ENCODE measurements at places on chromosomes 11 and 22.

DNA sequence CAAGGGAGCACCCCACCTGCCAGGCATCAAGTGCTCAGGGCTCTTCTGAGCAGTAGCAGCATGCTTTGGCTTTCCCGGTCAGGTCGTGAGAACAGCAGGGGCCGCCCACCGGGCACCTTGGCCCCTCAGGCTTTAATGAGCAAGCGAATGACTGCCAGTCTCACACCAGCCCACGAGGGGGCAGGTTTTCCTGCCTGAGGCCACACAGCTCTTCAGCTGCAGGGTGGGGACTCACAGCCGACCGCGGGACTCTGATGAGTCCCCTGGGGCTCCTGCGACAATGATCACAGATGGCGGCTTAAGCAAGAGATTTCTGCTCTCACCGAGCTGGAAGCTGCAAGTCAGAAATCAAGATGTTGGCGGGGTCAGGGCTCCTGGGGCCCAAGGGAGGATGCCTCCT, 14.3 kb upstream of the FGF19 start:
- DNase-seq, result no peak

- no peak for DNase-seq
Observed at GRCh38 chr11:11451501-11452005, 98.5 kb upstream of the CSNK2A3 start.

DNA sequence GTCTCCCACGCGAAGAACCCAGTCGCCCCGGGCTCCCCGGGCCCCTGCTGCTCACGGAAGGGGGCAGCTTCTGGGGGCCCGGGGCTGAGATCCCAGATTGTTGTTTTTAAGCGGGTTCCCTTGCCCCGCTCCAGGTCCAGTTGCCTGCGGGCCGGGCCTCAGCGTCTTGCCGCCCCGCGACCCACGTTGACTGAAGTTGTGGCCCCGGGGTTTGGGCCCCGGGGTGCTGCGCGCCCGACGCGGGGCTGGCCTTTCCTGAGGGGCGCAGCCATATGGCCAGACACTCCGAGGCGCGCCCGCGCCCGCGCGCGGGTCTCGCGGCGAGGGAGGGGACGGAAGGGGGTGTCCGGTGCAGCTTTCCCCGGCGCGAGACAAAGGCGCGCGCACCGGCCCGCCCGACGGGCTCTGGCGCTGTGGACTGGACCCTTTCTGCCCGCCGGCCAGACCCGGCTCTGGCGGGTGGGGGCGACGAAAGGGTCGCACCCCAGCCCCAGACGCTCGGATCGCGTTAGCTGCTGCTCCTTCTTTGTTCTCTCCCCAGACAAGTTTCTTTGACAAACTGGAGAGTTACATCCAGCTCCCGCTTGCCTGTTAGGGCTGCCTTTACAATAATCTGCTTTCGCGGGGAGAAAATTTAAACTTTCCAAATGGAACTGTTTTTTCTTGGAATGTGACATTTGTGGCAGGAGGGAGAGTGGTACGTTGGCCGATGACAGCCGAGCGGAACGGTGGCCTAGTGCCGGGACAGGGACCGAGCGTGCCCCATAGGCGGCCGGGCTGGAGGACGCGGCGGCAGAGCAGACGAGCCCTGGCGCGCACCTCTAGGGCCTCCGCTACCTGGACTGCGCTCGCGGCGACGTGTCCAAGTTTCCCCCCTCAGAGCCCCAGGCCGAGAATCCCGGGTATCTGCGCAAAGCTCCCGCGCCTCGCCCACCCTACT, 716 bp downstream of the AMOTL1 start:
- DNase-seq, result no peak

- DNase-seq, result no peak
Observed at GRCh38 chr11:99682646-99683045, 661.9 kb downstream of the CNTN5 start.

DNA sequence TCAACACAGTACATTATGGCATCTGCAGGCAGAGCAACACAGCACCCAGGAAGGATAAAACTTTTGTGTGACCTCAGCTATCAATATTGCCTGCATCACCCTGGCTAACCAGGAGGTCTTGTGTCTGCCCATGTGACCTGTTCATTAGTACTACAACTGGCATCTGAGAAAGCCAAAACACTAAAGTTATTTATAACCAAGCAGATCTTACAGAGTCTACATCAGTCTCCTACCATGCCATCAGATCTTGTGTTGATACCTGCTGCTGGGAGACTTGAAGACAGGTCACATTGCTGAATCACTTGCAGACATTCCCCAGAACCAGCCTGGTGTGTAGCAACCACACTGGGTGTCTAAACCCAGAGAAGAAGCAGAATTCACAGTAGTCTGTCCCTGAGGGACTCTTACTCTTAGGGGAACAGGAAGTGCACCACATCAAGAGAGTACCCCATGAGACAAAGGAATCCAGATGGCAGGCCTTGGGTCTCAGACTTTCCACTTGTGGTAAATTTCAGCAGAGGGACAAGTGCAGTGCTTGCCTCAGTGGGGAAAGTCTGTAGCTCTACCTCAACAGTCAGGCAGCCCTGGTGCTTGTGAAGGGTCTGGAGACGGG, 7.0 kb downstream of the OR9G1 start:
- DNase-seq, result no peak

DNA sequence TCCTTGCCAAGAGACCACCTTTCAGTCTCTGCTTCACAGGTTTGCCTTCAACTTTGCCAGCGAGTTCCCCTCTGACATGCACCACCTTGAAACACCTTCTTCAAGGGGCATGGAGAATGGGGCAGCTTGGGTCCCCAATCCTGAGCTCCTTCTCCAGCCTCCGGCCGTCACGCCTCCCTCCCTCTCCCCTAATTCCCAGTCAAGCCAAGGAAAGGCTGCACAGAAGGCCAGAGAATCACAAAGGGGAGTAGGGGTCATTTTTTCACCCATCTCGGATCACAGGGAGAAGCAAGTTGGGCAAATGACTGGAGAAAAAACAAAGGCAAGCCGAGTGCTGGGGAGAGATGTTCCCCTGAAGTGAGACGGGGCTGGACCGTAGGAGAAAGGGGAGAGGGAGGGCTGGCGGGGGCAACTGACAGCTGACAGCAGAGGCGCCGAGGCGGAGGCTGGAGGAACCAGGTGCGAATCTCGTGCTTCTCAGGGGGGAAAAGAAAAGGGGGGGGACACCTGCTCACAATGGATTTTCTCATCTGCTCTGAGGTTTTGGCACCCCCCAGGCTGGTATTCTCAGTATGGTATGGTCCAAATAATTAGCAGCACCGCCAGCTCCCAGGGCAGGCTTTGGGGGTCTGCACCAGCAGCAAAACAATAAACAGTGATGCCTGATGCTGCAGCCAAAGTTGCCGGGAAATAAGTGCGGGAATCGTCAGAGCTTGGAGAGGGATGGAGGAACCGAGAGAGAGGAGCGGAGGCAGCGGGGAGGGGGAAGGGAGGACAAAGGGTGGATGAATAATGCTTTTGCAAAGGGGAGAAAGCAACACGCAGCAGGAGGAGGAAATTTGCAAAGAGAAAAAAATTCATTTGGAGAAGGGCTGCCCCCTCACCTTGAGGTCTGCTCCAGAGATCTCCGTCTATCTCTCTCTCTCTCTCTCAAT, 644 bp downstream of the YPEL4 start:
- no peak for DNase-seq

DNA sequence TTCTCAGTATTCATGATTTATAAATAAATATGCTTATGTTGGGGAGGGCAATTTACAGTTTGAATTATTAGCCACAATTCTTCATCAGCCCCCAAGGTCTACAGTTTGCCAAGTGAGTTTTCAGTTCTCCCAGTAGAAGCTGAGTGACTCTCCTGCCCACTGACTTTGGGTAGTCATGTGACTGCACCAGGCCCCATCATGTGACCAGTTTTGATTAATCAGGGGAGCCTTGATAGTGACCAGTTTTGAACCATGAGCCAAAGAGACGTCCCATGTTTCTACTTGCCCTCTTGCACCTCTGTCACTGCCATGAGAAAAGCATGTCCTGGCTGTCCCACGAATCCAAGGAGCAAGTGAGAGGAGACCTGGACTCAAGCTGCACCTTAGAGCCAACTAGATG, 32.5 kb downstream of the SYN3 start:
- no peak for DNase-seq

- peak; percentile 79 for DNase-seq
Observed at GRCh38 chr11:64777449-64778222, 706 bp downstream of the SF1 start.

GRCh38 chr11:93821617-93822016, 28.8 kb downstream of the VSTM5 start:
- DNase-seq, result no peak

DNA sequence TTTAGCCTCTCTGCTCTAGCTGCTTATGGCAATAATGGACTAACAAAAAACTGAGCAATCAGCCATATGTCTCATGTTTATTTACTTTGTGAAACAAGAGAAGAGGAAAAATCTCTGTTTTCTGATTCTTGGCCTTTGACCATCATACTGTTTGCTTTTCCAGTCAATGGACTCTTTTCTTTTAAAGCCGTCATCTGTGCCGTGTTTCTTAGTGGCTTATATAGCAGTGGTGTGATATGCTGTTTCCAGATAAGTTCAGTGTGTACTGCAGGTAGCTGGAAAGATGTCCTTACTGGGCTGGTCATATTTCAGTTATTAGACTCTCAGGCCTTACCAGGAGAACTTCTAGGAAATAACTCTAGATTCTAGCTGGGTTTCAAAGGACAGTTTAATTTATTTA, 33.6 kb upstream of the TECTA start:
- no peak for DNase-seq

DNA sequence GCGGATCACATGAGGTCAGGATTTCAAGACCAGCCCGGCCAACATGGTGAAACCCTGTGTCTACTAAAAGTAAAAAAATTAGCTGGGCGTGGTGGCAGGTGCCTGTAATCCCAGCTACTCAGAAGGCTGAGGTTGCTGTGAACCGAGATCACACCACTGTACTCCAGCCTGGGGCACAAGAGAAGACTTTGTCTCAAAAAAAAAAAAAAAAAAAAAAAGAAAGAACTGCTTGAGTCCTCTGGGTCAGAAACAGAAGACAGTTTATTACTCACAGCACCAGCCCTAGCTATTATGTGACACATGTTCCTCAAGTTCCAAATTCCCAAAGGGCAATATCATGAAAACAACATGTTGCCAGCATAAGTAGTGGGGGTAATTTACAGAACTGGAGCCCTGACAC, 1014.1 kb upstream of the RAG2 start:
- no peak for DNase-seq

DNA sequence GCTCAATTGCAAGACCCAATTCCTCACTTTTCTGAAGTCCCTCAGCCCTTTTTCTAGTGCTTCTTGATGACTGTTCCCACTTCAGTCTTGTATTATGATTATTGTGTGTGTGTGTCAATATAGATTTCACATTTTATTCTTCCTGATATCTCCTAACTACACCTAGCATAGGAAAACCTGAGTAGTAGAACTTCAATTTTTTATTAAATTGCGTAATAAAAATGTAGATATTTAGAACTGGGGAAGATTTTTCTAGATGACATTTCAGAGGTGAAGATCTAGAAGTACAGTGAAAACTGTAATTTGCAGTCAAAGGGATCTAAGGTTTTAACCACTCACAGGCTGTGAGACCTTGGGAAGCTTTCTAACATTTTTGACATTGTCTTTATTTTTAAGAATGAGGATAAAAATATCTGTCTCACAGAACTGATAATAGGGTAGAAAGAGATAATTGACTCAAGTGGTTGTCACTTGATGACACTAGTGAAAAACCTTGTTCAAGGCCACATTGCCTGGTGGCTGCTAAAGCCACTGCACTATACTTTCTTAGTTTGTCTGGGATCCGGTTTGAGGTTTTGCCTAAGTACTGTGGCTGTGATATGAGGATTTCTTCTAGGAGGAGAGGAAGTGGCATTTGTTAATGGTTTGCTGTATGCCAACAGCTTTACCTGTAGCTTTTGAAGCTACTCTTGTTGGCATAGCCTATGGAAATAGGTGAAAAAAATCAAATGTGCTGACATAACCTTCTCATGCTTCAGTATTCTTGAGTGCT, 32.2 kb upstream of the SESN3 start:
- DNase-seq, result no peak

GRCh38 chr11:125312391-125312790, 147.8 kb downstream of the PKNOX2 start:
- no peak for DNase-seq

DNA sequence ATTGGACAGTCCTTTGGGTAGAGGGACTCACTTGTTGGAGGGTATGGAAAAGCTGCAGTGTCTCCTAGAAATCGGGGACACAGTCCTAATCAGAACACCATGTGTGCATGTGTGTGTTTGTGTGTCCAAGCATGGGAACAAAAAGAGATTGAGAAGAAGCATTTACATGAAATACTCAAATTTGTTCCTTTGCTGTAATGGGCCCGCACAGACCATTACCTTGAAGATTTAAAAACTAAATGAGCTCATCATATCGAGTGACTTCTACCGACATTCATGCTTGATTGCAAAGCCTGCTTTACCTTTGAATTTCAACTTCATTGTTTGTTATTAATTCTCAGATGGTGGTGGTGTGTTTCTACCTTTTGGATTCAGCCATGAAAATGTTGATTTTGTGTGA, 106.9 kb downstream of the ZBTB16 start:
- no peak for DNase-seq

DNA sequence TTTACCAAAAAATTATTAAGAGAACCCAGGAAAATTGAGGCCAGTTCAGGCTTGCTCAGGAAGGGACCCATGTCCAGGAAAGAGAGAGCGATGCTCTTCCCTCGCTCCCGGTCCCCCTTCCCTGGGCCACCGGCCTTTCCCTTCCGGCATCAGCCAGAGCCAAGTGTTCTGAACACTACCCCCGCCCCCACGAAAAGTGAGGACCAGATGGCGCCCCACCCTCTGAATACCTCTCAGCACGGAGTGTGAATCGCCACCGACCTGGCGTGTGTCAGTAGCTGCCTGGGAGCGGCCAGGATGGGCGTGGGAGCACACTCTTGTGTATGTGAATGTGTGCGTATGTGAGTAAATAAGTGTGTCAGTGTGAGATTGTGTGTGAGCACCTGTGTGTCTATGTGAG, 20.2 kb downstream of the RPS6KA4 start:
- DNase-seq, result no peak

GRCh38 chr22:22935546-22936157, 48.0 kb downstream of the IGLL5 start:
- DNase-seq, result no peak

GRCh38 chr11:80900265-80900664, 1459.4 kb upstream of the TENM4 start:
- DNase-seq, result no peak

Measured in stimulated activated CD4-positive, alpha-beta T cell treated with anti-CD3 and anti-CD28 coated beads, Interleukin-2, amount 100 ng/mL, for 48 hours (primary cell).